T-helper 9 cell (primary cell): ENCODE measurements at places on chromosomes 2 and 18.
A peak's percentile ranks its signal among the peaks of the same experiment; 100 is the strongest.

GRCh38 chr2:179322289-179322688 is 57.7 kb upstream of the SESTD1 start:
- DNase-seq, result no peak

DNA sequence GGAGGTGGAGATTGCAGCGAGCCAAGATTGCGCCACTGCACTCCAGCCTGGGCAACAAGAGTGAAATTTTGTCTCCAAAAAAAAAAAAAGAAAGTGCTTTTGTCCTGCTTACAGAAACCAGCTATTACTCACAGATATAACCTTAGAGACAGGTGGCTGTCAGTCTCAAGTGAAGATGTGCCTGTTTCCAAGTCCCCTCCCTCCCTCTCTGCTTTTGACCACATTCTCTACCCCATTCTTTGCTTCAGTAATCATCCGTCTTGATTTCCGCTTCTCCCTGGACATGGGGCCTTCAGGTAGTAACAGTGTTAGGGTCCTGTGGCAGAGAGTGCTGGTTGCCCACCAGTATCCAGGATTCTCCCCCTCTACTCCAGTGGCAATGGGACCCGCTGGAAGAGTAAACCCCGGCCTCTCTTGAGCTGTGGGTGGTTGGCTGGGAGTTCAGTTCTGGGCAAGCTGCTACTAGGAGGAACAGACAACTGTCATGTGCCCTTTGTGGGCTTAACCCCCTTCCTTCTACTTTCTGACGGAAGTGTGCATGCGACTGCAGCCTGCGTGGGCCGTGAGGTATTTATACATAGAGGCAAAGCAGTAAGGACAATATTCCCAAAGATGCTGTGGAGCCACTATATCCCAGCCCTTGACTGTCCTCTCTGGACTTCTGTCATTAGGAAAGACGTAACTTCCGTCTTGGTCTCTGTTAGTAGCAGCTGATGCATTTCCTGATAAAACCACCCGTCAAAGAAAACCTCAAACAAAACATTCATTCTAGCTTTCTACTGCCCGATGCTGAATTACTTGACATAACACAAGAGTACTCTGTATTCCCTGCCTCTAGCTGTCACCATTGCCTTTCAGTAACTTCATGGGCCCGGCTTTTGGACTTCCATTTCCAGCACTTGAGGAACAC is 17.8 kb downstream of the PDCL3 start:
- peak; percentile 37 for DNase-seq

- DNase-seq, result no peak
These were observed 68.3 kb downstream of the TET3 start for GRCh38 chr2:74052732-74053710.

GRCh38 chr18:58024139-58024538 is 19.9 kb upstream of the NEDD4L start:
- DNase-seq, result no peak

GRCh38 chr2:67895227-67895941 is 167.4 kb downstream of the C1D start:
- no peak for DNase-seq

- DNase-seq, result no peak
These were observed 43.1 kb downstream of the ACKR3 start for GRCh38 chr2:236612737-236613136.

- peak; percentile 1 for DNase-seq
These were observed 118.0 kb upstream of the MSTN start for GRCh38 chr2:190180313-190181122.
